ENCODE measurements at places on chromosomes 6 and 20. TPM values are rescaled to one million over a fixed set of nuclear protein-coding genes. Genes with fewer than 3 reads are reported as not detected.

GRCh38 chr6:133568970-133569889 lies 319.7 kb upstream of the TCF21 start:
- peak; percentile 59 for DNase-seq

DNA sequence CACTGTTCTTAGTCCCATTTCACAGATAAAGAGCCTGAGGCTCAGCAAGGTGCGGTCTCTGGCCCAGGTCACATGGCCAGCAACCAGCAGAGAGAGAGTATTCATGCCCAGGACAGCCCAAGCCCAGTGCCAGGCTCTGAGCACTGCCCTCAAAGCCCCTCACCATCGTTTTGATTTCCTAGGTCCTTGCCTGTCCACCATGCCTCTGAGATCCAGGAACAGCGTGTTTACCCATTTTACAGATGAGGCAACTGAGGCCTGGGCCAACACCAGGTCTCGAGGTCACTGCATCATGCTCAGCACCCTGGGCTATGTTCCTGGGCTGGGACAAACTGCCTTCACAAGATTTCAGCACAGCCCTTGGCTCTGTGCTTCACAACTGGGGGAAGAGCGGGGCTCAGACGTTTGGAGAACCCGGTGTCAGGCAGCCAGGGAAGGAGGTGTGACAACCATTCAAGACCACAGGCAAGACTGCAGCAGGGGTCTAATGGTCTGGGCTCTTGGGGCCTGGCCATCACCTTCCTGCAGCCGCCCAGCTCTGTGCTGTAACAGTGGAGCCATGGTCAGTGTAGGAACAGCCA lies 1.3 kb upstream of the BPIFA2 start:
- no peak for DNase-seq

DNA sequence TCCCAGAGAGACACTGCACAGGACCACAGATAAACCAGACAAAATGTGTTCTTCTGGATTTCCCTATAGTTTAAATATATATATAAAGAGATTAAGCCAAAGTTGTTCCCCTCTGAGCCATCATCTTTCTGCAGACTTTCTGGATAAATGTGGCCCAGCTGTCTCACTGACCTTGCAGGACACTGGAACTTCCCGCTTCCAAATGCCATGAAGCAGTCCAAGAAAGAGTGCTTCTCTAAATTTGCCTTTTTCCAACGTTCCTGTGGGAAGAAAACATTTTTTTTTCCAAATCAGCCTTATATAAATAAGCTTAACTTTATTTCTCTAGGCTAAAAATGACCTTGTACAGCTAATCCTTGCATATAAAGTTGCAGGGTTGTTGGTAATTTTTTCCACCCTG lies 65.7 kb downstream of the CYP39A1 start:
- no peak for DNase-seq

DNA sequence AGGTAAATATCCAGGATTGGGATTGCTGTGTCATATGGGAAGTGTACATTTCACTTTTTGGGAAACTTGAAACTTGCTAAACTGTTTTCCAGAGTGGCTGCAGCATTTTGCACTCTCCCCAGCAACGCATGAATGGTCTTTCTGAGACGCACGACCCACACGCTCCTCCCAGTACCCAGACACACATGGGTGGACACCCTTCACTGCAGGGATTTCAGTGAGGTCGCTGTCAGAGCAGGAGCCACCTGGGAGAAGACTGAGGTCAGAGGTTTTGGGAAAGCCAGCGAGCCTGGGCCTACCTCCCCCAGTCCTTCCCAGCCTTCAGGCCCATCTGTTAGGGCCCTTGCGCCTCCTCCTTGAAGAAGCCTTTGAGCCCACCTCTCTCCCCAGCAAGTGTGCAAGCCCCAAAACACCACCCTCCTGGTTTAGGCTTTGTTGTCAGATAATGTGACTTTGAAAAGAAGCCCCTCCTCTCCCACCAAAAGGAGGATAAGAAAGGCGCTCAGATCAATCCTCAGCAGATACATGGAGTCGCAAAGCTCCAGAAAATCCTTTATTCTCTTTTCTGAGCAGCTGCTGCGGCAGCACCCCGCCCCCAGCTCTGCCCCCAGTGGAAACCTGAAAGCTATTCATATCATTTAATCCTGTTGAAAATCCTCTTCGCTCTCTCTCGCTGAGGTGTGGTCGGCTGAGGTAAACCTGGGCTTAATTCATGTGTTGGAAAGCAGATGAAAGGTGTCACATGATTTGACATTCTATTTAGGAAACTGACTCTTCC lies 12.7 kb upstream of the JAG1 start:
- DNase-seq: no peak

DNA sequence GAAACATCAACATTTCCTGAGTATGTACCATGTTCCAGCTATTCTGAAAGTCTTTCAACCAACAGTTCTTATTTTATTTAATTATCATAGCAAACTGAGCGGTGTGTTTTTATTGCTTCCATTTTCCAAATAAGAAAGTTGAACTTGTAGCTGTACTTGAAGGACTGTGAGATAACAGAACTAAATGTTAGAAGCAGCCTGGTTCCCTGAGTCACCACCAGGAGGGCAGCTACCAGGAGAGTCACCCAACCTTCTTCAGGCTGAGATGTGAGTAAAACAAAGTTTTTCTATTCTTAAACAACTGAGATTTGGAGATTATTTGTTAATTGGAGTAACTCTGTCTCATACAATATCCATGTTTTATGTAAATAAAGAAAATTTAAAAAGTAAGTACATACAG lies 403.4 kb downstream of the PKHD1 start:
- DNase-seq: no peak

- DNase-seq: no peak
Measured at GRCh38 chr6:140540743-140541142, 1166.3 kb upstream of the CITED2 start.

DNA sequence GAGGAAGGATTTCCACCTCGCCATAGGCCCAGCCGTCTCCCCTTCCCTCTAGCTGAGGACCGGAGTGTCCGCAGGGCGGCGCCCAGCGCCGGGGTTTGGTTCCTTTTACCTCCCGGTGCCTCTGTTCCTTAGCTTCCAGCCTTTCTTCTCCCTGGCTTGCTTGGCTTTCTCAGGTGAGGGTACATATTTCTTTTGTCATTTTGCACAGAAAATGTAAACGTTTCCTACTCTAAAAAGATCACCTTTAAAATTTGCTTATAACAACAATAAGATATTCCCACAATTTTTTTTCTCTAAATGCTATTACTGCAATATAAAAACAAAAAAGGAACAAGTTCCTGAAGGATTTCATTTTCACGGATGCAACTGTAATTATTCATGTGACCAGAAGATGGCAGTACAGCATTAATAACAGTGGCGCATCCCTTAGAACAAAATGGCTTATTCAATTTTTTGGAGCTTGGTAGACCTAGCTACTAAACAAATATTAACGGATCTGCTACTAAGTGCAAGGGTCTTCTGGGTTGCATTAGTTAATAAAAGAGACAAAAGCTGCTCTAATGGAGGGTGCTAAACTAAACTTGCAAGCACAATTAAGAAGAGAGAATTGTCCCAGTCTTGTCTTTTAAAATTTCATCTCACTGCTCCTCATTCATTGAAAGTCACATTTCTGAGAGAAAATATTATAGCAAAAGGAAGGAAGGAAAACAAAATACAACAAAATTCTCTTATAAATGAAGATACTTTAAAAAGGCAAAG lies 172.9 kb downstream of the ADGRG6 start:
- DNase-seq: peak; percentile 69

- DNase-seq: peak; percentile 84
Measured at GRCh38 chr6:150667977-150668716, 68.5 kb downstream of the PLEKHG1 start.

CRYBG1 gene
- total RNA-seq: 7.4 TPM

FAM184A gene
- 0.40 TPM for total RNA-seq

DNA sequence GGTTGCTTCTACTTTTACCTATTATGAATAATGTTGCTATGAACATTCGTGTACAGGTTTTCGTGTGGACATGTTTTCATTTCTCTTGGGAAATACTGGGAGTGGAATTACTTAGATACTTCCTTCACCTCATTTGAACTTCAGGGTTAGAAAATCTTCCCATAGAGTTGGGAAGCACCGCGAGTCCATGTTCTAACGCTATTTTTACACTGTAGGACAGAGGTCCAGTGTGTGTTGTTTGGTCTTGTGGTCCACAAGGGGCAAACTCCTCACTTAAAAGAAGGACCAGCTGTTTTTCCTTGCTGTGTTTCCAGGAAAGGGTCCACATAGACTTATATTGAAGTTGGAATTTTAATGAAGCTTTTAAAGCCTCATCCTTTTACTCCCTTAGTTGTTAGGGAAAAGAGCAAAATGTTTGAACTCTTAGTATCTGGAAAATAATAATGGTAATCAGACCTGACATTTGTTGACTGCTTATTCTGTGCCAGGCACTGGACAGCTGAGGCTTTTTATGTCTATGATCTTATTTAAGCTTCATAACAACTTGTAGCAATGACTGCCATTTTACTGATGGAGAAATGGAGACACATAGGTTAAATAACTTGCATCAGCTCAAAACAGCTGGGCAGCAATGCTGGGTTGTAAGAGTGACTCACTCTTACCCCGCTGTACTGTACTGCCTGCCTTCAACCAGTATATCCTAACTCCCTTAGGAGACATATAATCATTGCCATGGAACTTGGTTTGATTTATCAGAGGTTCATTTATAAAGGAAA lies 52.0 kb downstream of the CDC5L start:
- peak; percentile 42 for DNase-seq

TMEM244 gene
- not detected for total RNA-seq

- DNase-seq: no peak
Measured at GRCh38 chr6:7414811-7415210, 25.2 kb downstream of the RIOK1 start.

SEMG2 gene
- total RNA-seq: not detected

GRCh38 chr6:80209430-80209829 lies 103.0 kb downstream of the BCKDHB start:
- DNase-seq: no peak

GRCh38 chr6:16397623-16398022 lies 159.2 kb downstream of the GMPR start:
- DNase-seq: no peak

GRCh38 chr20:561437-562231 lies 18.0 kb upstream of the CSNK2A1 start:
- DNase-seq: peak; percentile 70

NR2E1 gene
- not detected for total RNA-seq

DNA sequence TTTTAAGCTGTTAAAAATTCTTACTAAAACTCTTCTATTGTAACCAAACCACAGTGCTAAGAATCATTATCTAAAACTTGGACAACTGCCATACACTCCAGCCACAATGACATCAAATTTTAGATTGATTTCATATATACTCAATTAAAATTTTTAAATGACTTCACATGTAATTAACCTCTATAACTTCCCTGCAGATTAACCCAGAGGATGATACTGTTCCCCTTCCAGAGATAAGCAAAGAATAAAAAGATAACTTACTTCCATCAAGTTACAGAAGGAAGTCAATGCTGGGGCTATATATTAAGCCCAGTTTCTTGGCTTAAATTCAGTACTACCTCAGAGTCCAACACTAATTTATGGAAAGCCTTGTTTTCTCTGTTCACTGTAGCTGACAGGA lies 71.3 kb downstream of the ARHGAP18 start:
- no peak for DNase-seq

MDC1 gene
- 3.0 TPM for total RNA-seq

ELOVL2 gene
- not detected for total RNA-seq

DNA sequence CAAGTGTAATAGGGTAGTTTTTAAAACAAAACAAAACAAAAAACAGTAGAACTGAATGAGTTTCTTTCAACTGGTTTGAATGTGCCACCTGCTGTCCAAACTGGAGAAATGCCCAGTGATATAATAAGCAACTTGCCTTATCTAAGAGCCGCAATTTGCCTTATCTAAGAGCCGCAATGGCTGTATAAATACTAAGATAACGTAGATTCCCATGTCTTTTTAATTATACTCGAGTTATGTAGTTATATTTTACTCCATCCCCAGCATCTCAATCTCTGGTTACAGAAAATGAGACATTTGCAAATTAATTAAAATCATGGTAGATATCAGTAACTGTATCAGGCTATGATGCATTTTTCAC lies 67.2 kb downstream of the RPP40 start:
- peak; percentile 84 for DNase-seq

GRCh38 chr6:39517756-39518155 lies 195.3 kb upstream of the KCNK16 start:
- no peak for DNase-seq

GRCh38 chr20:6786548-6786947 lies 19.1 kb downstream of the BMP2 start:
- no peak for DNase-seq

PPP1R16B gene
- 163 TPM for total RNA-seq

RNF39 gene
- total RNA-seq: not detected

DNA sequence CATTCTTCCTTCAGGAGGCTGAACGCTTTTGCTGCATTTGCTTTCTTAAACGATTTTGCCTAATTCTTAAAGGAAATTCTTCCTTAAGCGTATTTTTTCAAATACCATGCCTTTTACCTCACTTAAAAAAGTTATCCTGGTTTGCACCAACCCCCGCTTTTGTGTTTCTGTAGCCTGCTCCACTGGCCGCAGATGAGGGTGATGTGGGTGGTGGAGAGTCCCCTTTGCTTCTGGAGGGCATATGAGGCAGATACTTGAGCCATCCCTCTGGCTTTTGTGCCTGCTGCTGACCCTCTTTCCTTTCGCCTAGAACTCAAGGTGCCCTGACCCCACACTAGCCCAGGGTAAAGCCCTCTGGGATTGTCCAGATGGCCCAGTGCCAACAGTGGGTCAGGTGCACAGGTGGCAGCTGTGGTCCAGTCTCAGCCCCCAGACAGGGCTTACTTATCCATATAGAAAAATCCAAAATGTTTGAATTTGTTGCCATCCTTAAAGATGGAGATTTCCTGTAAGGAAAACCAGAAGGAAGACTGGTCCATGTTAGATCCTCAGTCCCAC lies 43.9 kb downstream of the SPATA2 start:
- no peak for DNase-seq

TAP2 gene
- total RNA-seq: 15.0 TPM

GRCh38 chr20:40584130-40584809 lies 104.8 kb downstream of the MAFB start:
- no peak for DNase-seq

- DNase-seq: peak; percentile 79
Measured at GRCh38 chr6:42898891-42899361, 16.9 kb upstream of the PTCRA start.
